ENCODE measurements at places on chromosomes 5 and 9.

GRCh38 chr5:179530069-179530998 lies 20.0 kb upstream of the RUFY1 start:
- DNase-seq, result peak; percentile 50

- DNase-seq, result no peak
Observed at GRCh38 chr5:147880487-147880886, 2.0 kb downstream of the SCGB3A2 start.

- peak; percentile 78 for DNase-seq
Observed at GRCh38 chr9:116269250-116269649, 115.7 kb downstream of the PAPPA start.

DNA sequence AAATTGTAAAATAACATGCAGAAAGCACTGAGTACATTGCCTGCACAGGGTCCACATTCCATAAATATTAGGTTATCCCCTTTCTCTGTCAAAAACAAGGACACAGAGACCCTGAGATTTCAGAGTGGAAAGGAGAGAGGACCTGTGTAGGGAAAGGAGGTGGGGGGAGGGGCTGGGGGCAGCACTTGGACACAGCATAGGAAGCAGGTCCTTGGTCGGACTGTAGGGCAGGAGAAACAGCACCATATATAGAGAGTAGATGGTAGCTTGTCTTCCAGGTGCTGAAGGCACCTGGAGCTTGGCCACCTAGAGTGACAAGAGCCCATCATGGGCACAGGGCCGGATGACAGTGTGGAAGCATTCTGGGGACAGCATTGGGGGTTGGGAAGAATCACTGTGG lies 2.4 kb downstream of the TPM2 start:
- DNase-seq, result no peak

GRCh38 chr5:139747583-139748504 lies 47.8 kb upstream of the PSD2 start:
- peak; percentile 48 for DNase-seq

GRCh38 chr9:83441390-83441789 lies 96.8 kb downstream of the FRMD3 start:
- no peak for DNase-seq

- peak; percentile 6 for DNase-seq
Observed at GRCh38 chr5:139795074-139796001, at the start of gene PSD2. TSS of gene PSD2 (plus strand) at chr5:139795808. CDS start at chr5:139809441, 13,633 bp downstream.

DNA sequence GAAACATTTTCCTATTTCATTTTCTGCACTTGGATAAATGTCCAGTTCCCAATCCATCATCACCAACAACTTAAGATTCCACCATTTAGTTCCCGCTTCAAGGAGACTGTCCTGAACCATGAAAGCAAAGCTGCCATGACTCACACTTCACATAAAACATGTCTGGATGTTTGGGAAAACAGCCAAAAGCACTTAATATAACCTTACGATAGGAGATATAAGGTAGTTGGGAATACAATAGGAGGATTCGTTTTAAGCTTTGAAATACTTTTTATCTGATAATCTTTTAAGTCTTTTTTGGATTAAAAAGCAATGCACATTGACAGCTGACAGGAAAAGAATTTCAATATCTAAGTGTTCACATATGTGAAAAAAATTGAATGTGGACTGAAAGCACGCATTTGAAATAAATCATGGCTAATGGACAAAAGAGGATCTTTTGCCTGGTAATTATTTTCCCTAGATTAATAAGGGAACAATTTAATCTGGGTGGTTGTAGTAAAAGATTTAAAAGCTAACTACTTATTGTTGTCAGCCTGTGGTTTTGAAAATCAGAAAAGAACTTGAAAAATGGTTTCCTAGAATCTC lies 17.3 kb upstream of the TGFBI start:
- DNase-seq, result peak; percentile 87

- no peak for DNase-seq
Observed at GRCh38 chr5:168147568-168148360, 143.7 kb upstream of the WWC1 start.

DNA sequence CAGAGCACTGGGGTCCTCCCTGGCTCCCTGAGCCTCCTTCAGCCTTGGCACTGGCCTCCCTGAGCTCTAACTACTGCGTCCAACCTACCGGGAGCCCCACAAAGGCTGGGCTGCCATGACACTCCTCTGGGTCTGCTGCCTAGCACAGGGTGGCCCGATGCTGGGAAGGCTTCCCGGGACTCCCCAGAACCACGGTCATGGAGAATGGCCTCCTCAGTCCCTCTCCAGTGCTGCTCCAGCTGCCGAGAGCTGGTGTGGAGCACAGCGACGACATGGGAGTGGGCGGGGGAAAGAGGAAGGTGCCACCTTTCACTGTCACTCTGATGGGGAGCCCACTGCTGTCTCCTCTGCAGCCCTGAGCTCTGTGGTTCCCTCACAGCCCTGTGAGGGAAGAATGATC lies 61.5 kb upstream of the RNF130 start:
- no peak for DNase-seq

DNA sequence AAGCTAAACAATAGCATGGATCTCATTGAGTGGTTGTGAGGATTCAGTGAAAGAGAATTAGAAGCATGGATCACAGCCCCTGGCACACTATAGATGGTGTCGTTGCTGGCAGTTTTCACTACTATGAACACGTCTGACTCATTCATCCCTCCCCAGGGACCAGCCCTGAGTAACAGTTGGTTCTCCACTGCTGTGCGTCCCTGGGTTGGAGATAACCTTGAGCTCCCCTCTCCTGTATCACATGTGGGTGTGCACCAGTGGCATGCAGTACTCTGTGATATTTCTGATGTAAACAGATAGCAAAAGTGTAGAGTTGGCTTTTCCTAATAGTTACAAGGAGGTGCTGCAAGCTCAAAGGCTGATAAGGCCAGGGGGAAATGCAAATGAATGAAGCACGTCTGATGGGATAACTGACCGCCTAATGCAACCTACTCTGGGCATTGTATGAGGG lies 8.8 kb upstream of the LCP2 start:
- DNase-seq, result peak; percentile 90

GRCh38 chr5:97666783-97667182 lies 483.7 kb upstream of the RIOK2 start:
- peak; percentile 2 for DNase-seq

DNA sequence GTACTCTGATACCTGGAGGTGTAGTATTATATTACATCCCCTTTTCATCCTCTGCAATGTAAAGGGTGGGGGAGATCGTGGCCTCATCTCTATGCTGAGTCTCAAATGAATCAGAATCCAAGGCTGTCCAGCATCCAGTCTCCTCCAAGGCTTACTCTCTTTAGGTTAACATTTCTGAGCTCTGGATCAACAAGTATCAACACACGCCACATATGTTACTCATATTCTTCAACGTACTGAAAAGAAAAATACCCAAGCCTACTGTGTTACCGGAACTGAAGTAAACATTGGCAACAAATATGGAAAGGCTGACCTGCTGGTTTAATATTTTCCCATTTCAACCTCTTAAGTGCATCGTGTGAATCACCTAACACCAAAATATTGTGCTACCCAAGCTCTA lies 241.8 kb downstream of the GAS1 start:
- peak; percentile 73 for DNase-seq

DNA sequence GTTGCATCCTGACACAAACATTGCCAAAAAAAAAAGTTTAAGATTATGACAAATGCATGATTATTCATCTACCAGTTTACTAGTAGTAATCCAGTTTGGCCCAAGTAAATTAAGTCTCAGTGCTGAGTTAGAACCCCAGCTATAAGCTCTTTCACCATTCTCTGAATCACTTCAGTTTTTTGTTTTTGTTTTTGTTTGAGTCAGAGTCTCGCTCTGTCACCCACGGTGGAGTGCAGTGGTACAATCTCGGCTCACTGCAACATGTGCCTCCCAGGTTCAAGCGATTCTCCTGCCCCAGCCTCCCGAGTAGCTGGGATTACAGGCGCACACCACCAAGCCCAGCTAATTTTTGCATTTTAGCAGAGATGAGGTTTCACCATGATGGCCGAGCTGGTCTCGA lies 1.5 kb upstream of the PCYOX1L start:
- DNase-seq, result peak; percentile 9

DNA sequence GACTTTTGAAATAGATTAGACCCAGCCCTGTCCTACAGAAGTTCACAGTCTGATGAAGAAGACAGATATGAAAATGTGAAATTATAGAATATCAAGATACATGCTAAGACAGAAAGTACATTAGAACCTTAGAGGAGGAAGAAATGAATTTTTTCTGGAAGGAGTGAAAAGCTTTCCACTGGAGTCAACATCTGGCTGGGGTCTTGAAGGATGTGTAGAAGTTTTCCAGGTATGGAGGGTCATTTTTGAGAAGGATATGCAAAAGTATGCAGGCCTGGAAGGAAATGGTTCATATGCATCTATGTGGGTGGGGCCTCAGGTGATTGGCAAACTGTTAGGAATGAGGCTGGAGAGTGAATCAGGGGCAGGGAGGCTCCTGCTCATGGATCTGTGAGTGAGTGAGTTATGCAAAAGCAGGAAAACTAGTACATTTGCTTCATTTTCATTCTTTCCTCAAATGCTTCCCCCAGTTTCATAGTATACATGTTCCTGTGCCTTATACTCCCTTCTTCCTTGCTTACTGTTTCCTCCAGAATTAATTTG lies 142.3 kb downstream of the GRIA1 start:
- DNase-seq, result no peak

- DNase-seq, result peak; percentile 100
Observed at GRCh38 chr9:35510754-35511428, 21.0 kb downstream of the RUSC2 start.

GRCh38 chr5:148443998-148444397 lies 60.2 kb downstream of the FBXO38 start:
- DNase-seq, result peak; percentile 65

- no peak for DNase-seq
Observed at GRCh38 chr5:27083449-27084415, 45.3 kb upstream of the CDH9 start.

- no peak for DNase-seq
Observed at GRCh38 chr9:4155221-4156026, 144.4 kb downstream of the GLIS3 start.

DNA sequence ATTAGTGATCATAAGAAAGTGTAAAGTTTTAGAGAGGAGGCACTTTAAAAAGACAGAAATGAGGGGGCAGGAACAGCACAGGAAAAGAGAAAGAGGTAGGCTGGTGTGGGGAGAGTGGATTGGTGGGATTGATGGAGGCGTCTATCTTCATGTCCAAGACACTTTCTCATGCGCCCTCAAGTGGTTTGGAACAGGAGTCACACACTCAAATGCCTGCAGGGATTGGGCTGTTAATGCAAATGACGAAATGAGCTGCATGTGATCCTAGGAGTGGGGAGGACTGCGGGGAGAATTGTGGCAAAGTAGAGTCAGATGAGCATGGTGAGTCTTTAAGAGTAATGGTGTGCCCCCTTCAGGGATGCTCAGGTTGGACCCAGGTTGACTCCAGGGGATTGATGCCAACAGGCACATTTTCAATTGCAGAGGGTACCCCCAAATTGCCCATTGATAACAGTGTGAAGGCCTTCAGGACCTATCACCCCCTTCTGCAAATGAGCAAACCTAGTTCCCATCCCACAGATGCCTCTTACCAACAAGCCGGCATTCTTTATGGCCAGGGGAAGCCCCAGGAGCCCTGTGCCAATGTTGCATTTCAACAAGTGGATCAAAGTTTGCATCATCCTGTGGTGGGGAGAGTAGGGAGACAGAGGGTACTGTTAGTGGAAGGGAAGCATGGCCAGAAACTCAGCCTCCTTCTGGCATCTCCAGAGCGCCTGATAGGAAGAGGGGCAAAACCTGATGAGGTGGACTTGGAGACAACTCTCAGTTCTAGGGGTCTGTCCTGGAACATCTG lies 5.3 kb downstream of the SLC36A3 start:
- peak; percentile 42 for DNase-seq

Measured in fibroblast of skin of back (primary cell).